ENCODE measurements at places on chromosomes 4 and X.

DNA sequence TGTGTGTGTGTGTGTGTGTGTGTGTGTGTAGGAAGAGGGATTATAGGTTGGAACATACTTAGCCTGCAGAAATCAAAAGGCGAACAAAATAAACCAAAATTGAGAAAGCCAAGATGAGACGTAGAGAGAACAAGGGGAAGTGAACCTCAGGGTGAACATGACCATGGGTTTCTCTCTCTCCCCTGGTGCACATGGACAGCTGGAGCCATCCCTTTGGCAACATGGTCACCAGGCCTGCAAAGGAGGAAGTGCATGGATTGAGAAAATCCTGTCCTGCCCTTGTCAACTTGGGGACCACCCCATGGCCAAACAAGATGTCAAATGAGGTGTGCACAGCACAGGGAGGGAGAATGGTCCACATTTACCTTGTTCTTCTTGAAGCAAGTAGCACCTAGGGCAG, 23.1 kb downstream of the LGI2 start:
- no peak for DNase-seq

DNA sequence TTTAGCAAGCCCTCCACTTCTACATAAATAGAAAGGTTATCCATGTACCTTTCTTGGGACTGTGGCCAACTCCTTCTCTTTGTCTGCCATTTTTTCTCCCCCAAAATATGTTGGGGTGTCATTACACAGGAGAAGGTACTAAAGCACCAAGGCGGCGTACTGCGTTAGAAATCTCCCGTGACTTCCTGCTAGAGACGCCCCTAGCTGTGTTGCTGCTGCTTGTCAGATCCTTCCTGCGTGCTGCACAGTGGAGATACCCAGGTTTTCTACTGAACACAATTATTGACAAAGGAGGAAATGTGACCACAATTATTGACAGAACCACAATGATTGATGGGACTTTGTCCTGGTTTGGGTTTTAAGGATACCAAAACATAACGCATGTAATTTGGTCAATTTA, 97.7 kb downstream of the EFHC2 start:
- peak; percentile 16 for DNase-seq

GRCh38 chr4:17188547-17189400, 290.3 kb upstream of the LDB2 start:
- no peak for DNase-seq

DNA sequence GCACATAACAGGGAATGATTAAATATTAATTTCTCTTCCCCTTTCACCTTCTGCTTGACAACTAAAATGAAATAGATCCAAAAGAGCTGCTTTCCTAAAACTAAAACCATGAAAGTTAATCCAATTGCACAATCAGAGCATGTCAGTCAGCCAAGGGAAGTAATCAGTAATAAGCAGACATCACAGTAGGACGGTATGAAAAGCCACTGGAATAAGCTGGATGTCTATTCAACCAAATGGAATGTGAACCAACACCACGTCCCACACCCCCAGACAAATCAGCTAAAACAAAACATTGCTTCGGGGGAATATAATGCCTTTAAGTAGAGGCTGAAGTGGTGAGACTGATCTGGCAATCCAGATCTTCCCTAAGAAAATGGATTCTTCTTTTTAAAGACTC, 859.4 kb upstream of the FTHL17 start:
- no peak for DNase-seq

GRCh38 chr4:54852602-54853001, 194.8 kb downstream of the KIT start:
- DNase-seq: no peak

GRCh38 chr4:139969635-139970266, 184.2 kb downstream of the MAML3 start:
- no peak for DNase-seq

DNA sequence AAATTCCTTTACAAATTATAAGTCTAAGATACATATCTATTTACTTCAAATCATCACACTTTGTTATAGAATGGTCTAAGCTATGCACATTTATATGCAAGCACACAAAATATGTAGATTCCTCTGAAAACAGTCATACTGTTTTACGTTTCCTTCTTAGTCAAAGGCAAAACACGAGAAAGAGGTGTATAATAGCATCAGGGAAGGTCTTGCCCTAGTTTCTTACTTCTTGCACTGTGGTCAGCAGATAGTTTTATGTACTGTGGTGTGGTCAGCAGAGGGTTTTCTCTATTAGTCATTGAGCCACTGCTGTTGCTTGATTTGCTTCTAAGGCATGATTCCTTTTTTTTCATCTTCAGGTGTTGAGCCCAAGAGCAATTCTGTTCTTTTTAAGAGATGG, 117.7 kb downstream of the ADAM29 start:
- DNase-seq: no peak

DNA sequence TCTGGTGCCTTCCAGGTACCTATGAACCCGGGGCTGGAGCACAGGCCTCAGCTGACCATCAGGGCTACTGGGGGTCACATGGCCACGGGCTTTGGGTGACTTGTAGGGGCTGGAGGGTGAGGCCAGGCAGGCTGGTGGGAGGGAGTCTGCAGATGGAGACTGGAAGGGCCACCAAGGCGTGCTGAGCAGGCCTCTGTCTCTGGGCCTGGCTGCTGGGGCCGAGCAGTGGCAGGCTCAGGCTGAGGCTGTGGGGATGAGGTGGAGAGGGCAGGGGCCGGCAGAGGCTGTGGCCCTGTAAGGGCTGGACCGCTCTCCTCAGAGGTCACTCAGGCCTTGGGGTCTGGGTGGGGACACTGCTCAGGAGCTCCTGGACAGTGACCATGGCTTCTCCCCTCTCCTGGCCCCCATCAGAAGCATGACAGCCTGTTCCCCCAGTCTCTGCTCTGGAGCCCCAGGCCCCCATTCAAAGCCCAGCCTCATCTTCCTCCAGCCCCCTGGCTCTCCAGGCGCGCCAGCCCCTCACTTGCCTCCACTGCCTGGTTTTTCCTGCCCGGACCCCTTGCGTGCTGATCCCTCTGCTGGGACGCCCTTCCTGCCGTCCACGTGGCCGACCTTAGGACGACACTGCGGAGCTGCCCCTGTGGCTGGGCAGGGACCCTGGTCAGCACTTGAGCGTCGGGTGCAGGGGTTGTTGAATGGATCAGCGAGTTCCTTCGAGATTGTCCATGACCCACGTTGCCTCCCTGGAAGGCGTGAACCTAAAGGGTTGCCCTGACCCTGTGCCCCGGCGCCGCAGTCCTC, 11.1 kb upstream of the NAT8L start:
- DNase-seq: no peak

DNA sequence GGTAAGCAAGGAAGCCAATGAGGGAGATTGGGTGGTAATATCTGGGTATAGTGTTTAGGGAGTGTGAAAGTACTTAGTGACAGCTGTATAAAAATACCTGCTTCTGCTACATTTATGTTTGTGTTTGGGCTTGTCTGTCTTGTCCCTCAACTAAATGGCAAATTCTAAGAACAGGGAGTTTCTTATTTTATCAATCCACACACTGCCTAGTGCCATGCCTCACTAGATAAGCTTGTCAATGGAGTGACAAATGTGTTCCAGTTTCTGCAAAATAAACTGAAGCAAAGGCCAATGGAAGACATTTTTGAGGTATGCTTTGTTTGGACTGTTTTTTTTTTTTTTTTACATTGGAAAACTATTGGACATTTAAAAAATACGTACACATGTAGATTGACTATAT, 418.0 kb downstream of the SH2D1A start:
- DNase-seq: no peak

DNA sequence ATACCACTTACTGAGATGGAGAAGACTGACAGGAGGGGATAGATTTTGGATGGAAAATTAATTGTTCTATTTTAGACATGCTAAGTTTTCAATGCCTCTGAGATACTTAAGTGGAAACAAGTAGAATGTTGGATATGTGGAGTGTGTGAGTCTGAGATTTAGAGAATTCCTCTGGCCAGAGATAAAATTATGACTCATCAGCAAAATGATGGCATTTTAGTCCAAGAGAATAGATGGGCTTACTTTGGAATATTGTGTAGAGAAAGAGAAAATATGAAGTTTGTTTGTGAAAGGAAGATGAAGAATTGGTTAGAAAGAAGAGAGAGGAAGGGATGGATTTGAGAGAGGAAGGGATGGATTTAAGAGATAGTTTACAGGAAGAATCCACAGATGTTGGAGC, 108.6 kb upstream of the PPP1R2C start:
- no peak for DNase-seq

- DNase-seq: no peak
Observed at GRCh38 chr4:185235843-185236503, 26.6 kb downstream of the SNX25 start.

- no peak for DNase-seq
Observed at GRCh38 chr4:145012841-145013240, 85.2 kb downstream of the ANAPC10 start.

GRCh38 chrX:40749681-40750494, 14.5 kb upstream of the MED14 start:
- no peak for DNase-seq

DNA sequence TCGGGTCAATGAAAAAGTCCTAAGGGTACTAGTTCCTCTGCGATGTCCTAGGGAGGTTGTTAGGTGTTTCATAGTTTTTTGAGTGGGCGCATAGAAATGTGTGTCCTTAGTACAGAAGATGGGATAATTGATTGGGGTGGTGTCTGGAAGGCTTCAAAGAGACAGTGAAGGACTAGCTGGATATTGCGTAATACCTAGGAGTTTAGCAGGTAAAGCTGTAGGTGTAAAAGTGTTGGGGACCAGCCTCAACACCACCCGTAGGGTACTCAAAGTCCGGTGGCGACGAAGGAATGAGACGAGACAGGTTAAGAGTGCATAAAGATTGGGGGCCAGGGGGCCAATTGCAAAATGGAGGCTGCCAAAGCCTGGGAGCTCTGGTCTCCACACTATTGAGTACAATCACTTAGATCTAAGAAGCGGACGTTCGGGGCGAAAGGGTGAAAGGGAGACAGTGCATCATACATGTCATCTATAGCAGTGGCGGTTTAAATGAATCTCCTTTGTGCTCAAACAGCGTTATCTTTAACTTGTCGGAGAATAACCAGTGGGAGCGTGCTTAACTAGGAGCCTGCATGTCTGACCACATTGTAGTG, 1.0 kb downstream of the TRMT44 start:
- no peak for DNase-seq

- no peak for DNase-seq
Observed at GRCh38 chr4:130336585-130337217, 1240.7 kb downstream of the C4orf33 start.

DNA sequence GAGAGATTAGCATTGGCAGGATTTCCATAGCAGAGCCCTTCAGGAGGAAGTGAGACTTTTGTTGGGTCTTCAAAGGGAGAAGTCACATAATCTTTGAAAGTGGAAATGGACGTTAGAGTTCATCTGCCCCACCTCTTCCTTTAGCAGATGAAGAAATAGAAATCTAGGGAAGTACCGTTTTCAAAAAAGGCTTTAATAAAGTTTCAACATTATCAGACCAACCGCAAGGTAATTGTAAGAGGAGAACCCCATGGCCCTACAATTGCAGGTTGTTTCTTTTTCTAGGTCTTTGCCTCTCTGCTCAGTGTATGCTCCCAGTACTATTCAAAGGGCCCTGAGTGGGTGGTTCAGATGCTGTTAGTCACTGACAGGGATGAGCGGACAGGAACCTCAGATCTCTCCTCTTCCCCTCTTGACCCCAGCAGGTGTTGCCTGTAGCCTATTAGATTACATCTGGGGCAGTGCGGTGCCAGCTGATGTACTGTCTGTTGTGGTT, 48.6 kb upstream of the AP1S2 start:
- no peak for DNase-seq

DNA sequence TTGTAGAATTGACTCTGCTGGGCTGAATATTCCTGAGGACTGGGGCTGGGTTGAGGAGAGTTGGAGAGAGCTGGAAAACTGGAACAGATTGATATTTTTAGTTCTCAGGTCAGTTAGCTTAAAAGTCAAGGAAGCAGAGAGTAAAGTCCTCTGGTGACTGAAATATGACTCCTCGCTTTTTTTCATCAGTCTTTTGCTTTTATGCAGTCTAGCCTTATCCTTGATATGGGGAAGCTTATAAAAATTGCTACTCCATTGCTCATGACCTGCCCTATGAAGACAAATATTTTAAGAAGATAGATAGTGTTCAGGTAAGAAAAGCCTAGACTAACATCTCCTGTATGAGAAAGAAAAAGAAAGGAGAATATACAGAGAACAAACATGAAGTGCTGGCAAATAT, 152.7 kb downstream of the C4orf33 start:
- no peak for DNase-seq

- DNase-seq: no peak
Observed at GRCh38 chrX:1134156-1134555, 78.3 kb downstream of the CRLF2 start.

DNA sequence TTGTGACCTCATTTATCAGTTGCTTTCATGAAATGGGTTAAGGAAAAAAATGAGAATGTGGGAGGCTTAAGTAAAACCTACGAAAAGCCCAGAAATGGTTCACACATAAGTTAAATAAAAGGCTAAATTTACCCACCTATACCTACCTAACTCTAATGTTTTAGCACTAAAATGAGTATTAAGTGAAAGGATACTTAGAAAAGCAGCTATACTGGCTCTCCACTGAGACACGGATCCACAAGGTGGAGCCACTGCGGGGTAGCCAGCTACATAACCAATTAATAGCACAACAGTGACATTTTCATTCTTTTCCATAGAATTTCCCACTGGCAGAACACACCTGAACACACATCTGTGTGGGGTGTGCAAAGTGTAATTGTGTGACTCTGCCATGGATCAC, 101.9 kb downstream of the MAML3 start:
- DNase-seq: peak; percentile 51

DNA sequence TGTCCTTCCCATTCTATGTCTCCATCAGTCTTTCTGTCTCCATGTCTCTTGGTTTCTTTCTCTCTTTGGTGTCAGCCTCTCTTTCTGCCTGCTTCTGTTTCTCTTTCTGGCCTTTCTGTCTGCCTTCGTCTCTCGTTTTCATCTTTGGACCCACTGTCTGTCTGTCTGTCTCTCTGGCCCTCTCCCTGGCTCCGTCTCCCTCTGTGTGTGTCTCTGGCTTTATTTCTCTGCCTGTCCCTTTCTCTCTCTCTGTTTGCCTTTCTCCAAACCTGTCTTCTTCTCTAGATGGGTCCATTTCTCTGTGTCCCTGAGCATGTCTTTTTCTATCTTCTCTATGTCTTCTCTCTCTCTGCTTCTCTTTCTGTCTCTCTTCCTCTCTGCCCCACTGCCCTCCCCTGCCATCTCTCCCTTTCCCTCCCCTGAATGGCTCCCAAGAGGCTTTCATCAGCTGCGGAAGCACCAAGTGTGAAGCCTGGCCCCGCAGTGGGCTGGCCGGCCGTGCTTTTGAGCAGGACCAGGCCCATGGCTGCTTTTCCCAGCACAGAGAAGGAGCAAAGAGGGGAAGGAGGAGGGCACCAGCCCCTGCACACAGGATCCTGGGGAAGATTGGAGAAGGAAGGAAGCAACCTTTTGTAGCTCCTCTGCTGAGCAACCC, 57.4 kb downstream of the PJA1 start:
- DNase-seq: no peak

- no peak for DNase-seq
Observed at GRCh38 chr4:88411491-88412096, 32.9 kb downstream of the HERC6 start.

GRCh38 chr4:131304686-131305085, 1844.4 kb upstream of the PCDH10 start:
- no peak for DNase-seq

GRCh38 chr4:183966371-183966770, 61.3 kb downstream of the STOX2 start:
- no peak for DNase-seq

Data from activated CD8-positive, alpha-beta memory T cell treated with anti-CD3 and anti-CD28 coated beads, Interleukin-2, amount 50 U/mL, for 4 hours (primary cell).